AG04450 (cell line): ENCODE measurements at places on chromosomes 2 and 18.

DNA sequence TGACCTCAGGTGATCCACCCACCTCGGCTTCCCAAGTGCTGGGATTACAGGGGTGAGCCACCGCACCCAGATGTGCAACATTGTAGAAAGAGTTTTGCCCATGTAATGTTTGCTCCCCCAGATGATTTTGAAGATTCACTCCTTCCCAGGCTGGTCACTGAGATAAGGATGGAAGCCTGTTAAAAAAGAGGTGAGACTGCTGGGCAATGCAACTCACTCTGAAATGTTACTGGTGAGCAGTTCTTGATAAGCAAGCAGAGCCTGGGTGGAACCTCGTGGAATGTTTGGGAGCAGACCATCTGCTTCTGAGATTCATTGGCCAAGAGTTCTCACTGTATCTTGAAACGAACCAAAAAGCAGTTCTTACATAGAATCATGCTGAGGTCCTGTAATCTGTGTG lies 19.7 kb downstream of the GRP start:
- DNase-seq = no peak

DNA sequence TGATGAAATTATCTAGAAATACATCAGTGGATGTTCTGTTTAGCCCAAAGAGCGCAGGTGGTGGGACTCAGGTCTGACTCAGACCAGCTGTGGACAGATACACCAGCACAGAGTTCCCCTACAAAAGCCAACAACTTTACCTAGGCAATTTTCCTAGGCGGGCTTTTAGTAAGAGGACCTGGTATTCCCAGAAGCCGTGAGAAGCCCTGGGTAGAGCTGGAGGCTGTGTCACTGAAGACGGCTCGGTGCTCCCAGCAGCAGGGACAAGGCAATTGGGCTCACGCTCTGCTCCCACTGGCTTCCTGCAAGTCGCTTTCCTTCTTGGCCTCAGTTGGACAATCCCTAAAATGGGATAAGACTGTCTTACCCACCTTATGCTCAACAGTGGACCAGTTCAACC lies 41.1 kb downstream of the TPO start:
- DNase-seq = no peak

- DNase-seq = no peak
Observed at GRCh38 chr2:226544596-226545210, 254.9 kb downstream of the IRS1 start.

GRCh38 chr2:62455957-62456692 lies 49.9 kb downstream of the TMEM17 start:
- DNase-seq = no peak

DNA sequence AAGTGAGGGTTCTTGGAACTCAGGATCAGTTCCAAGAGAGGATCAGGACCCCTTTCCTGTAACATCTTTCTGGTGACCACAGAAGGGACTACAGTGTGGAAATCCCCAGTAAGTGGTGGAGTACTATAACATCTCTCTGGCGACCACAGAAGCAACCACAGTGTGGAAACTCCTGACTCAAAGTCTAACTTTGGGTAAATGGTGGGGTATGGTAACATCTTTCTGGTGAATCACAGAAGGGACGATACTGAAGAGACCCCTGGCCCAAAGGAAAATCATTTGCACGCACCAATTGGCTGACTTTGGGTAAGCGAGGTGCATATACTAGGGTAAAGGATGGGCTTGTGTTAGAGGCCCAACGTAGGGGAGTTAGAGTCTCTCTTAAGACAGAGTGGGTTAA lies 56.3 kb upstream of the GULP1 start:
- no peak for DNase-seq

- DNase-seq = no peak
Observed at GRCh38 chr2:143581134-143581533, 451.9 kb downstream of the ARHGAP15 start.

- DNase-seq = no peak
Observed at GRCh38 chr2:163794635-163795034, 58.8 kb upstream of the FIGN start.

GRCh38 chr2:210536973-210537650 lies 19.3 kb upstream of the CPS1 start:
- no peak for DNase-seq

- DNase-seq = peak; percentile 70
Observed at GRCh38 chr2:232260075-232260474, 118.5 kb upstream of the ALPP start.

GRCh38 chr2:67389286-67389685 lies 7.8 kb upstream of the ETAA1 start:
- peak; percentile 30 for DNase-seq

- DNase-seq = no peak
Observed at GRCh38 chr2:238441262-238442114, 14.8 kb downstream of the ASB1 start.

GRCh38 chr18:23824240-23824639 lies 135.0 kb downstream of the LAMA3 start:
- DNase-seq = no peak

- DNase-seq = no peak
Observed at GRCh38 chr2:191701029-191701428, 23.1 kb downstream of the NABP1 start.

GRCh38 chr2:12694990-12695774 lies 21.6 kb upstream of the TRIB2 start:
- DNase-seq = no peak

GRCh38 chr2:42978887-42979415 lies 186.6 kb upstream of the HAAO start:
- DNase-seq = no peak

GRCh38 chr18:61394983-61395382 lies 61.8 kb downstream of the CDH20 start:
- no peak for DNase-seq

DNA sequence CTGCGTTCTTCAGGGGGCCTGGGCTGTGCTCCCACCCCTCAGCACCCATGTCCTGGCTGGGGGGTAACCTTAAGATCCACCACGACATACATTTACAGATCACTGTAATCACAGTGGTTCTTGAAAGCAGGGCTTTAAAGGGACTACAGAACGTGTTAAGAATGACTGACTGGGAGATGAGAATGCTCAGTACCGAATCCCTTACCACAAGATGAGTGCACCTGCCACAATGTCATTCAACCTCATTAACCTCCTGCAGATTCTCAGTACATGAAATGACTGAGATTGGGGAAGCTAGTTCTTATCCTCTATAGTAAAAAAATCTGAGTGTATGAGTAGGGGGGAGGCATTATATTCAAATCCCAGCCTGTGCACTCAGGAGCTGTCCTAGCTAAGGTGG lies 10.5 kb upstream of the PIEZO2 start:
- no peak for DNase-seq

GRCh38 chr2:23703583-23704385 lies 223.1 kb downstream of the ATAD2B start:
- no peak for DNase-seq
